NCI-H510A (cell line): ENCODE measurements at places on chromosomes 2 and 18.

- no peak for DNase-seq
These were observed 315.3 kb downstream of the CLIP4 start for GRCh38 chr2:29430382-29431112.

DNA sequence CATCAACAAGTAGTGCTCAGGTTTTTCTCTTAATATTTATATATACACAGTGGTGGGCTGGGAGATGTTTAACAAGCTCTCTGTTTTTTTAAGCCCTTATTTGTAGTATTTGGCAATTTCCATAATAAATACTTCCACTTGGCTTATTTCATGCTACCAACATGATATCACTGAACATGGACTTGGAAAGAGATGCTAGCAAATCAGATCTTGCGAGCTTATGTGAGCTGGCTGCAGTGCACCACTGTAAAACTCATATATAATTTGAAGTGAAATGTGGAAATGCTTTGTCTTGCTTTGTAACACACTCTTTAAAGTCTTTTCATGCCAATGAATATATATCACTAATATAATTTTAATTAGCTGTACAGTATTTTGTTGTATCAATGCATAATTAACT is 155.7 kb downstream of the ALK start:
- no peak for DNase-seq

DNA sequence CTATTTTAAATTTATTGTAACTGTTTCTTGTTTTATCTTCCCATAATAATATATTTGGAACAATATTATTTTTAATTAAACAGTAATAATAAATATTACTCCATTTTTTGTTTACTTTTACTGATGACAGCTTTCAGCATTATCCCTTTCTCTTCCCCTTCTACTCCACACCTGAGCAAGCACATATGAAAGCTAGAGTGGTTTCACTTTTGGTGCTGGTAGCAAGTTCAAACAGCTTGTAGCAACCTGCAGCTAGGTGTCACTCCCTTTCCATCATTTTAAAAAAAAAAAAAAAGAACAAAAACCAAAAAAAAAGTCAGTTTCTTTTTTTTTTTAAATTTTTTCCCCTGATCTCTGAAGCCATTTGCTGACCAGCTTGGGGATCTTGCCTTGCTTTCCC is 801.8 kb downstream of the CCDC85A start:
- DNase-seq, result no peak

DNA sequence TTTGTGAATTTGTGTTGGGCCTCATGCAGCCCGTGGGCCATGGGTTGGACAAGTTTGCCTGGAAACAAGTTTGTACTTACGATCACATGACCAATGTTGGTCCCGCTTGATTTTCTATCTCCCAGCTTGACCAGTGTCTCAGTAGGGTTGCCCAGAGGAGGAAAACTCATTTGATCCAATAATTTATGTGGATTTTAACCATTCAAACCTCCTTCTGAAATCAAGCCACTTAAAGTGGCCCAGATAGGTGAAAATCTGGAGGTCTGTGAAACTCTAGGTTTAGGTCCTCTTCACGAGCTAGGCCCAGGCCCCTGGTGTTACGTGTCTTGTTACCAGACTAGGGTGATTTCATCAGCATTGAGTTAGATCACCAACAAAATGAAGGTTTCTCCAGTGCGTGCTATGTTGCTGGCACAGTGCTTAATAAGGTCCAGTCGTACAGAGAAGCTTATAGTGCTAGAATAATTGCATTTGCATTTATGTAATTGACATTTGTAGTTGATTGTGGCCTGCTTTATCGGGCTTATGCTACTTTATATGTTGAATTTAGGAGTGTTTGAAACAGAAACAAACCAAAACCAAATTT is 4.4 kb downstream of the ACTR2 start:
- DNase-seq, result no peak

DNA sequence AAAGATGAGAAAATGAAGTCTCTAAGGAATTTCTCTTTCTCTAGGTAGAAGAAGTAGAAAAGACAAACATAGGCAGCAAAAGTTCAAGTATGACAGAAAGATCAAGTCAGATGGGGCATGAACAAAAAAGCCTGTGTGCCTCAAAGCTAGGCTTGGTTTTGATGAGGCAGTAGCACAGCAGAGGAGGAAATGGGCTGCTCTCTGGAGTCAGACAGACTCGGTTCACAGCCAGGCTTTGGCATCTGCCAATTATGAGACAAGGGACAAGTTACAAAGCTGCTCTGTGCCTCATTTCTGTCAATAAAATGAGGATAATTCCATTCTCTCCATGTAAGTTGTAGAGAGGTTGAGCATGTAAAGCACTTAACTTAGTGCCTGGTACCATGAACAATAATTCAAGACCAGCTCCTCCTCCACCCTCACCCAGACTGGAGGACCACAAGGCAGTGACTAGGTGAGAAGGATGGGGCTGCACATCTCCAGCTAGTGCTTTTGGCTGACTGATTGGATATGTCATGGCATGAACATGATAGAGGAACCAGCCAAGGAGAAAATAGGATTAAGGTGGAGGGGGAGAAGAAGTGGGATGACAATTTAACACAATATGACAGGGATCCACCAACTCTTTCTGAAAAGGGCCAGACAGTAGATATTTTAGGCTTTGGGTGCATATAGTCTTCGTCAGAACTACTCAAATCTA is 84.6 kb downstream of the TMEM163 start:
- no peak for DNase-seq

DNA sequence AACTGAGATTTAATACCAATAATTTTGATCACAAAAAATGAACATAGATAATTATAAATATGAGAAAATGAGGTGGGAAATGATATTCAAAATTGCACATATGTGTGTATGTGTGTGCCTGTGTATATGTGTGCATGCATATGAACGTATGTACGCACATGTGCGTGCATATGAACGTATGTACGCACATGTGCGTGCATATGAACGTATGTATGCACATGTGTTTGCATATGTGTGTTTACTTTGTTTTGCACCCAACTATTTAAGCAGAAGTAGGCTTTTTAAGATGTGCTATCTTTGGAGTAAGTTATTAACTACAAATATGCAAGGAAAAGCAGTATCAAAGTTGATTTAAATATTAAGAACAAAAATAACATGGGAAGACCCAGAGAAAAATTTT is 484.3 kb downstream of the EPHA4 start:
- no peak for DNase-seq

GRCh38 chr2:122543815-122544214 is 788.4 kb downstream of the TSN start:
- no peak for DNase-seq

DNA sequence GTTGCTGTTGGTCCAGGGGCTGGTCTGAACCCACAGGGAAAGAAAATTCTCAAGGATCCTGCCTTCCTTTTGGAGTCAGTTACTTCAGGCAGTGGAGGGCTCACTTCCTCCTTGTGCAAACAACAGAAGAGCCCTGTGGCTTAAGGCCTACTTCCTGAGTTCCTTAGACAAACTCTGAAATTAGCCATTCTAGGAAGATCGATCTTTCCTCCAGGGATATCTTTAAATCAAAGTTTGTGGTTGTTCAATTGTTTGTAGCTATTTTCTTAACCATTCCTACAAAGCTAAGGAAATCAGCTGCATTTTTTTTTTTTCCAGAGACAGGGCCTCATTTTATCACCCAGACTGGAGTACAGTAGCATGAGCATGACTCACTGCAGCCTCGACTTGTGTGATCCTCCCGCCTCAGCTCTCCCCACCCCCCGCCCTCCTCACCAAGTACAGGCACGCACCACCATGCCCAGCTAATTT is 156.0 kb downstream of the TANC1 start:
- no peak for DNase-seq

- no peak for DNase-seq
These were observed 52.3 kb upstream of the MGAT5 start for GRCh38 chr2:134201533-134201932.

DNA sequence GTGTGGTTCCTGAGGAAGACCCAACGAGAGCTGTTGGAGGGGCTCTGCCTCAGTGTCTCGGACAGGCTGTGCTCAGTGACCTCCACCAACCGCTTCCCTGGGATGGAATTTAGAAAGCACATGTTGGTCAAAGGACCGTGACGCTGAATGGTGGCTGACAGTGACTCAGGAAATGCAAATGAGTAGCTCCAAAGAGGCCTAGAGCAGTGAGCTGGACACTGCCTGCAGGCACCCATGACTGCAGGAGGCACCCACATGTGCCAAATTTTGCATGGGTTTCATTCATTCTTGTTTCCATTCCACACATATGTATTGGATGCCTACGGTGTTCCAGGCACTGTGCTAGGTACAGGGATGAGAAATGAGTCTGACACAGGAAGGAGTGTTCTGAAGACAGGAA is 46.4 kb downstream of the ACKR3 start:
- DNase-seq, result no peak

DNA sequence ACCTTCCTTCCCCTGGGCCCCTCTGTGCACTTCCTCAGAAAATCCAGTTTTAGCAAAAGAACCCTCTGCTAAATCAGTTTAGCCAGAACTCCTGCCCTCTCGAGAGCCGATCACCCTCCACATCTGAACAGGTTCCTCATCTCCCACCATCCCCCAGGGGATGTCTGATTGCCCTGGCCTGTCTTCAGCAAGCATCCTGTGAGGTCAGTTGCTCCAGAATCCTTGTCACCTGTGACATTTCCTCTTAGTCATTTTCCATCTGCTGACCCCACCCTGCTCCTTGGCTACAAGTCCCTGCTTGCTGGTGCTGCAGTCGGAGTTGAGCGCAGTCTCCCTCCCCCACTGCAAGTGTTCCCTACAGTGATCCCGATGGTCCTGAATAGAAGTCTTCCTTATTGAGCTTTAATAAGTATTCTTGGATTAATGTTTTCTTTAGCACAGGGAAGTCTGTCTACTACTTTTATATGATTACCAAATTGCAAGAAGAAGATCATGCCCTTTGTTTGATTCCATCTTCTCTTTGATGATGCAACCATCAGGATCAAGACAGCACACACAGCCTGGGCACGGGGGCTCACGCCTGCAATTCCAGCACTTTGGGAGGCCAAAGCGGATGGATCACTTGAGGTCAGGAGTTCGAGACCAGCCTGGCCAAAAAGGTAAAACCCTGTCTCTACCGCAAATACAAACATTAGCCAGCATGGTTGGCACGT is 30.9 kb upstream of the UBE2F start:
- no peak for DNase-seq

- no peak for DNase-seq
These were observed 519.5 kb upstream of the CHAC2 start for GRCh38 chr2:53247956-53248735.

- DNase-seq, result no peak
These were observed 77.8 kb downstream of the ANTXR1 start for GRCh38 chr2:69090820-69091219.

DNA sequence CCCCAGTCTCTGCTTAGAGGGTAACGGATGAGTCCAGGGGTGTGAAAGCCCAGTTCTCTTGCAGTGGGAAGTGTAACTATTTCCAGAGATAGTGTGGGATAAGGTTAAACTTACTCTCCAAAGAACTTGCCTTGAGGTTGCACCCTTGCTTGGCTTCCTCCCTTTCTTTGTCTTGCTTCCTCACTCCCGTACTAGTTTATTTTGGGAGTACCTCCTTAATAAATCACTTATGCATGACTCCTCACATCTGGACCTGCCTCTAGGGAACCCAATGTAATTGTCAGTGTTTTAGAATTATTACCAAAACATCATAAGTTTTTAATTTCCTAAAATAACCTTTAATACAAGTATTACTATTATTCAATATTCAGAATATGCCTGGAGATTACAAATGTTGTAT is 35.2 kb downstream of the CPO start:
- no peak for DNase-seq

DNA sequence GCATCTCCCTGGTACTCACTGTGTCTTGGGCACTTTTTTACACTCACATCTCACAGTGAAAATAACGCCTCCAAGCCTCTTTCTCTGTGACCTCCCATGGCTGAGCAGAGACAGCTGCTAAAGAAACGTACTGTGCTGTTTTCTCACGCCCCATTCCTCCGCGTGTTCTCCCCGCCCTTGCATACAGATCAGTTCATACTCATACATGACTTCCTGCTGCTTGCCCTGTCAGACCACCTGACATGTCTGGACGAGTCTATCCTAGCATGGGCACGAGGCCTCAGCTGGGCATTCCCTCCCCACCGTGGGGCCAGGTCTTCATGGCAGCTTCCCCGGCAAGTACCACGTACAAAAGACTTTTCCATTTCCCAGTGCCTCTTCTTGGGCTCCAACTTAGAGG is 21.2 kb upstream of the IL1A start:
- DNase-seq, result no peak

GRCh38 chr2:1494257-1494656 is 81.0 kb downstream of the TPO start:
- no peak for DNase-seq

- DNase-seq, result no peak
These were observed 52.6 kb upstream of the MAP4K4 start for GRCh38 chr2:101644842-101645383.

DNA sequence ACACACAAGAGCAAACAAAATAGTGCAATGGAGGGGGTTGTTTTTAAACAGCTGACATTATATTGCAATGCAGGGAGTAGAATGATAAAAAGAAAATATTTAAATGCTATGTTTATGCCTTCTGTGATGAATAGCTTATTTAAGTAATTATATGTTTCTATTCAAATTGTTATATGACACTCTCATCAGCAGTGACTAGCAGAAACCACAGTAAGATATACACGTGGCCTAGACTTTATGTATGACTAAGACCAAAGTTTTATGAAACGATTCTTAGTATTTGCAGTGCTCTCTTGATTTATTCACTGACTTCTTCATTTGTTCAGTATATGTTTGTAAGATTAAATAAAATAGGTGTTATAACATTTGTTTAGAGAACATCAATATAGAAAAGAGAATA is 26.1 kb upstream of the C1D start:
- no peak for DNase-seq

- DNase-seq, result no peak
These were observed 103.9 kb upstream of the GLI2 start for GRCh38 chr2:120631724-120632123.

DNA sequence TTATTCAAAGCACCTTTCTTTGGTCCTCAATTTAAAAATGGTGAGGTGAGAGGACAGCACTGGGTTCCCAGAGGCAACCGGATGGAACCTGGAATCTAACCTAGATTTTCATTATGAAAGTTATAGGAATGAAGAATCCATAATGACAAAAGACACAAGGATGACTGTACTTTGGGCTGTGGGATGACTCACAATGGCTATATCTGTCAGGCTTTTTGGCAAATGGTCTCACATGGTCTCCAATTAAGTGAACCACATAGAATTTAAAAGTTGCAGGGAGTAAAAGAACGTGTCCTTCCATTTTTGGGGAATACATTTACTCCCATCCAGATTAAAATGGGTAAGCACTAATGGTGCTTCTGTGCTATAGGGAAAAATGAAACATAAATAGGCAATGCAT is 31.8 kb upstream of the LYPD1 start:
- no peak for DNase-seq

GRCh38 chr18:13217971-13218367 is 591 bp upstream of the LDLRAD4 start:
- no peak for DNase-seq

DNA sequence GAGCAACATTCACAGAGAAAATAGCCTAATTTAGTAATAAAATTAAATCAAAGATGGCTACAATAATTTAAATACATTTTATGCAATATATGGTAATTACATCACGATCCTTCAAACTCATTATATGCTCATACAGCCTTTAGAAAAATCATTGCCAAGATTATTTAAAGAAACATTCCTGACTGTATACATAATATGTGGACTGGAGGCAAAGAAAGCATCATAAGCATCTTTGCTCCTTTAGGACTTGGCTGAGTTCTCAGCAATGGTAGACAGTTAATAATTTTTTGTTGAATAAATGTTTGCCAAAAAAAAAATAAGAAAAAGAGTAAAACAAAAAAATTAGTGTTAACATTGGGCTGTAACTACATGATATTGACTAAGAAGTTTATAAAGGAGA is 26.9 kb downstream of the NCKAP5 start:
- DNase-seq, result no peak

- DNase-seq, result no peak
These were observed 78.6 kb downstream of the BARD1 start for GRCh38 chr2:214730800-214731407.
